Activated gamma-delta T cell treated with anti-CD3 and anti-CD28 coated beads, Interleukin-2, amount 50 U/mL, for 16 hours (primary cell): ENCODE measurements at places on chromosomes 11 and 22.

DNA sequence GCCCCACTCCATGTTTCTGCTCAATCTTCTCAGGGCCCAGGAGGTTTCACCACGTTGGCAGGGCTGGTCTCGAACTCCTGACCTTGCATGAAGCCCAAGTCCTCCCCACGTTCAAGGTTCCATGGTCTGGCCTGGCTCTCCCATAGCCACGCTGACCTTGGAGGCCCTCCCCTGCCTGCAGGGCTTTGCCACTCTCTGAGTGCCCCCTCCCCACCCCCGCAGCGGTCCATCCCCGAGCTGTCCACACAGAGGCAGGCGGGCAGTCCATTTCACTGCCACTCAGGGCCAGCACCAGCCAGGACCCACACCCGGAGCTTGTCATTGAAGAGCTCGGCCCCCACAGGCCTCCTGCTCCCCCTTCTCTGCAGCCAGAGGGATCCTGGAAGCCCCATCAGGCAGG is 30.7 kb downstream of the ARHGAP8 start:
- DNase-seq: no peak

- DNase-seq: no peak
Observed at GRCh38 chr11:118263695-118264568, at the start of gene MPZL2. MPZL2 (minus strand) TSS chr11:118264297; CDS start chr11:118264153, 144 bp downstream.

DNA sequence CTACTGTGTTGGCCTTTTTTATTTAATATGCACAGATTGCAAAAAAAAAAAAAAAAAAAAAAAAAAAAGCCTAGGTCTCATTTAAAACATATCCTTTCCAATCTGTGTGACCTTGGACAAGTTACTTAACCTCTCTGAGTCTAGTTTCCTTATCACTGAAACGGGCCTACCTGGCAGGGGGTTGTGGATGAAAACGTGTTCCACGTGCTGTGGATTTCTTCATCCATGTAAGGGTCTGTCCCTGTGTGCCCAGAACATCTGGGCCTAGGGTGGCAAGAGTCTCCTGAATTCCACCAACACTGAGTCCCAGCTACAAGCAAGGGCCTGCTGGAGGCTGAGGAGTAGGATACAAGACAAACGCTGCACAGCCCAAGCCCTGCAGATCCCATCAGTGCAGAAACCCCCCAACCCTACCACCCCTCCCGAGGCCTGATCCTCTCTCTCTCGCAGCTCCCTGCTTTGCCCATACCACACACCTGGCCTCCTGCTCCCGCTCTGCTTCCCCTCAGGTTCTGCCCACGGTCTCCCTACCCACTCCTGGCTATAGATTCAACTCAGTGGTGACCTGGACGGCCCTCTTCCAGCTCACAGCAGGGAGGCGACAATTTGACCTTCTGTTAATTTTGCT is 4.7 kb upstream of the GNAZ start:
- no peak for DNase-seq

DNA sequence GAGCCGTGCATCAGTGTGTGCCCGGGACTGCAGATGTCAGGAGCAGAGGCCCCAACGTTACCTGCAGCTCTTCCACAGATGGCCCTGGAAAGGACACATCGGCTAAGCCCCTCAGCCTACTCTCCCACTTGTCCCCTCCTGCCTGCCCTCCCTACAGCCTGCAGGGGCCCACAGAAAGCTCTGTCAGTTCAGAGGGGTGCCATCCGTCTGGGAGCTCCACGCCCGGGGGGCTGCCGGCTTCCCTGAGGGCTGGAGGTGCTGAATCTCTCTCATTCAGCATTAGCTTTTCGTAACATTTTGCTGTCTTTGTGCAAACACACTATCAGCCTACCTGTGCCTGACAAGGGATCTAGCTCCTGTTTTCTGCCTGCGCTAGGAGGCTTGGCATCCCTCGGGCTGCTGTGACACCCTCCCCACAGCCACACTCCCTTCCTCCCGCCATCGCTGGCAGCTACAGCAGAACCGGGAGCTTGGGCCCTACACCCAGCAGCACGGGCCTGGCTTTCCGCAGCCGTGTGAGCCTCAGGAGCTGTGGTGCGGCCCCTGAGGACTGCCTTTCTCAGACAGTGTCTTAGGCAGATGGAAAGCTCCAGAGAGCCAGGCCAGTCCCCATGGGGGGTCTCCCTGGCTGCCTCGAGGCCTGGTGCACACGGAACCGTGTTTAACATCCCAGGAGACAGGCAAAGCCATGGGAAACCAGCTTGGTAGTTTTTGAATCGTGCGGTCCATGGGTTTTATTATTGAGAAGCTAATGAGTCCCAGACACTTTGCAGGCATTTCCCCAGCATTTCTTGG is 198.3 kb upstream of the B3GAT1 start:
- no peak for DNase-seq

- DNase-seq: no peak
Observed at GRCh38 chr11:20770414-20770946, 101.1 kb downstream of the NELL1 start.

DNA sequence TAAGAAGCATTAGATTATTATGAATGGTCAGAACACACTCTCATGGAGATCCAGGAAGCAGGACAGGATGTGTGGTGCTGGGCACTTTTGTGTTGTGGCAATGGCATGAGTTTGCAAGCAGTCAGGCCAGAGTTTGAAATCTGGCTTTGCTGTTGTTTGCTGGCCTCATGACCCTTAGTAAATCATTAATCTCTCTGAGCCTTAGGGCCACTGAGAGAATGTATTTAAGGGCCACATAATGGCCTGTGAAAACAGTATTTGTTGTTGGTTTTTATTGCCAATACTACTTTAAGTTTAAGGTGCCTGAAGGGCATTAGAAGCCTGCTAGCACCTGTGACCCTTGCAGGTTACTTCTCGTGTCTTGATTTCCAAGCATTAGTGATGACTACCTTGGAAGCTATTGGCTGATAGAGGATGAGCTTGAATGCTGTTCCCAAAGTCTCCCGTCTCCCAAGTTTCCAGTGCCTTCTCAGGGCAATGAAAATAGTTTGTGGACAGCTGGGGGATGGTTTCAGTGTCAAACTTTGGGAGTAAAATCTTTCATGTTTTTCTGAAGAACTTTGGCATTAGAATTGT is 24.6 kb downstream of the STIM1 start:
- DNase-seq: no peak

DNA sequence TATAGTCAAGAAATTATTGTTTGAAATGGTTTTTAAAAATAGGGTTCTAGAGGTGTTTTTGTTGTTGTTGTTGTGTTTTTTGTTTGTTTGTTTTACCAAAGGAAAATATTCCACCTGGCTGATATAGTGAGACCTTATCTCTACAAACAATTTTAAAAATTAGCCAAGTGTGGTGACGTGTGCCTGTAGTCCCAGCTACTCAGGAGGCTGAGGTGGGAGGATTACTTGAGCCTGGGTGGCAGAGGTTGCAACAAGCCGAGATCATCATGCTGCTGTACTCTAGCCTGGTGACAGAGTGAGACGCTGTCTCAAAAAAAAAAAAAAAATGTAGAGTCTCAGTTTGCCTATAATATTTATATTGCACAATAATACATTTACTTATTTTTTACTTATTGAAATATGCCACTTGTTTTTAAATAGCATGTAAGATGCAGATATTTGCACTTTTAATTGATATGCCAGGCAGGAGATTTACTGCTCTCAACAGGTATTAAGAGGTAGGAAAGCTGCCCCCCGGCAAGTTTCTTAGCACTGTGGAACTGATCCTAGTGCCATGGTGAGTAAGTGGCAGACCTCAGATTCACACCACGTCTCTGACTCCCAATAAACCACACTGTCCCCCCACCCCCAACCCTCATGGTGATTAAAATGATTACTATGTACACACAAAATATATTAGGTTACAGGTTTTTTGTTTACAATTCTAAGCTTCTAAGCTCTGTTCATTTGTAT is 157.4 kb downstream of the TEAD1 start:
- DNase-seq: no peak

DNA sequence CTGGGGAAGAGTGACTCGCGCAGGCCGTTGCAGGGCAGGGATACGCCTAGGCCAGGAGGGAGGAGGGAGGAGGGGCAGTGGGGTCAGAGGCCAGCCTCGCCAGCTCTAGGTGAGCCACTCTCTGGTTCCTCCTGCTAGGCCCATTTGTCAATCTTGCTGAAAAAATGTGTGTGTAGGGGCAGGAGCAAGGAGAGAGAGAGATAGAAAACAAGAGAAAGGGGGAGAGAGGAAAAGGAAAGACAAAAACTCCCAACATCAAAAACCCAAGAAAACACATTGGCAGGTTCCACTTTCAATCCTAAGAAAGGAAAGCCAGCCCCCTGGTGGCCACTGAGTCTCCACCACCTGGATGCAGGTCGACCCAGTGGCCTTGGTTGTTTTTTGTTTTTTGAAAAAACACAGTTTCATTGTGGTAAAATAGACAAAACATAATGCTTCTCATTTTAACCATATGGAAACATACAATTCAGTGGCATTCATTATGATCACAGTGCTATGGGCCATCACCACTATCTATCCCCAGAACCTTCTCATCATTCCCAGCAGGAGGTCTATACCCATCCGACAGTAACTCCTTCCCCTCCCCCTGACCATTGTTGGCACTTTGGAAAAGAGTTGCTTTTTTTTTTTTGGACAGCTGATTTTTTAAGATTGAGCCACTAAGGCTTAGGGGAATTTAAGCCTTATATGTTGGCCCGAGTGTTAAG is 10.9 kb downstream of the OMP start:
- DNase-seq: no peak

GRCh38 chr22:31631436-31631835 is 30.6 kb downstream of the PISD start:
- no peak for DNase-seq

- no peak for DNase-seq
Observed at GRCh38 chr11:16605389-16605893, 133.0 kb upstream of the C11orf58 start.

GRCh38 chr22:29334148-29334547 is 18.7 kb upstream of the RASL10A start:
- no peak for DNase-seq

GRCh38 chr11:73439002-73439843 is 63.0 kb downstream of the RELT start:
- no peak for DNase-seq

DNA sequence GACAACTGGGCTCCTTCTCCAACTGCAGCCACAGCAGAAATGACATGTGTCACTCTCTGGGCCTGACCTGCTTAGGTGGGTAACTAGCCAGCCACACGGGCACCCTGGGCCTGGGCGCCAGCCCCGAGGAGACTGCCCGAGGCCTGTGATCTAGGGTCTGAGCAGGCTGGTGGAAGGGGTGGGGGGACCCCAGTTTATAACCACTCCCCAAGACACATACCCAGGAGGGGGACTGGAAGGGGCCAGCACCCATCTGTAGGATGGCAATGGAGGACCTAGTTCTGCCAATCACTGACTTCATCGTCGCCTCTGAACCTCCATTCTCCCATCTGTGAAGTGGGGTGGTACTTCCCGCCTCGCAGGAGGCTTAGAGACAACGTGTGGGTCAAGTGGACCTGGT is 16.1 kb downstream of the CD5 start:
- no peak for DNase-seq

DNA sequence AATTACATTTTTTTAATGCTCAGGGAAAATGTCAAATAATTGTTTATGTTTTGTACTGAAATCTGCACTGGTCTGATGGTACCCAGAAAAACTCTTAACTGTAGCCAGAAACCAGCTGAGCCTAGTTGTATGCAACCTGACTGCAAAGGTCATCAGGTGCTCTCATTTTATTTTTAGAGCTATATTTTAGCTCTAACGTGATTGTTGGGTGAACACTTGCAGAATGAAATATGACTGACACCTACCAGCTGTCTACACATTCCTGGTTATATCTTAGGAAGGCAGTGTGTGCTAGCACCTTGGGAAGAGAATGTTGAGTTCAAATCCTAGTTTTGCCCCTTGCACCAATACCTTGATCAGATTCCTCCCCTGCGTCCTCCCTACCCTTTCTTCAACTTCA is 23.6 kb downstream of the PTPRJ start:
- DNase-seq: no peak

- DNase-seq: no peak
Observed at GRCh38 chr22:41638748-41639147, 17.7 kb downstream of the XRCC6 start.

DNA sequence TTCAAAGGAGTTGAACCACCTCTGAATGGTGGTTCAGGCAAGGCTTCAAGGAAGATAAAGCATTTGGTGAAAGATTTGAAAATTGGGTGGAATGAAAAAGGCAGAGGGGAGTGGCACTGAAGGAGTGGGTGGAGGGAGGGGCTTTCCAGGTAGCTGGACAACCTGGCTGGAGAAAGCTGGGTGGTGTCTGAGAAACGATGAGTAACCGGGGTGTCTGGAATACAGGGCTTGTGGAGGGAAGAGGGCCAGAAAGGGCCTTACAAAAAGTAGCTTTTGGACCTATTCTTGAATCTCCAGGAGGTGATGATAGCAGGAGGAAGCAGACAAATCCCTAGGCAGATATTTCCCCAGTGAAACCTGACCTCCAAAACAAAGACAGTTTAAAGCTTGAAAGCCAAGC is 99.3 kb downstream of the RASSF10 start:
- DNase-seq: no peak

DNA sequence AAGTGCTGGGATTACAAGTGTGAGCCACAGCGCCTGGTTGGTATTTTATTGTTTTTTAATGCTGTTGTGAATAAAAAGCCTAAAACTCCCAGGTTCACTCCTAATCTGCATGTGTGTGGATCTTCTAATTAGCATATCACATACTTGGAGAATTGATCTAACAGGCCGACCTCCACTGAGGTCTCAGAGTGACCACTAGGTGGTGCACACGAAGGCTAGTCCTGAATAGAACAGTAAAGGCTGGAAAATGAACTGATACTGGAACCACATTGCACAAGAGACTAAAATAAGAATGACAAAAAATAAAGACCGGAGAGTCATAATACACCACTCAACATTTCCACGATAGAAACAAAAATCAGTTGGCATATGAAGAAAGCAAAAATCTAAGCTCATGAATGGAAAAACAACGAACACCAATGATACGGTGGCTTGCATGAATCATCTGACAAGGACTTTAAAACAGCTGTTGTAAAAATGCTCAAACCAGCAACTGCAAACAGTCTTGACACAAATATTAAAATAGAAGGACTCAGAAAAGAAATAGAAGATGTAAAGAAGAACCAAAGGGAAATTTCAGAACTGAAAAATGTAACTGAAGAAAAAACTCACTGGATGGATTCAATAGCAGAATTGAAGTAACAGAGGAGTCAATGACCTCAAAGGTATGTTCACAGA is 19.2 kb downstream of the PIM3 start:
- DNase-seq: no peak
